ENCODE measurements at places on chromosomes 7 and 10.

- DNase-seq, result no peak
Measured at GRCh38 chr7:25694699-25695098, 457.3 kb upstream of the NFE2L3 start.

DNA sequence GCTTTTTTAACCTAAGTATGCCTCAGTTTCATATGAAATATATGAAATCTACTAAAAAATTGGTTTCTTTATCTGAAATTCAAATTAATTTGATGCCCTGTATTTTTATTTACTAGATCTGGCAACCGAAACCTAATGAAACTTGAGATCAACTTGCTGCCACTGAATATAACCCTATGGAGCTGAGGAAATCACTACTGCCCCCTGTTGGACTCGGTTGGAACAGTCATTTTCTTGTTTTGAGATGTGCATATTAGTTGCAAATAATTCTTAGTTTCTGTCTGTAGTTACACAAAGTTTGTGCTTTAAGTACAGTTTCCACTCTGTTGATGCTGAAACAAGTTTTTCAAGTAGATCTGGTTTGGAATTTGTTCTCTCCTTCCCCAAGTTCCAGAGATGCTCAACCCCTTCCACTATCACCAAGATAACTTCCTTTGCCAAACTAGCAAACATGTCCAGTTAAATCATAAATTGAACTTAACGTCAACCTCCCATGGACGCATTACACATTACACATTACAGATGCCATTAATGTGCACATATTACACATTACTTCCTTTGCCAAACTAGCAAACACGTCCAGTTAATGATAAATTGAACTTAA is 22.2 kb upstream of the EXOC4 start:
- DNase-seq, result no peak

GRCh38 chr10:63766745-63767137 is 245.5 kb downstream of the REEP3 start:
- no peak for DNase-seq

DNA sequence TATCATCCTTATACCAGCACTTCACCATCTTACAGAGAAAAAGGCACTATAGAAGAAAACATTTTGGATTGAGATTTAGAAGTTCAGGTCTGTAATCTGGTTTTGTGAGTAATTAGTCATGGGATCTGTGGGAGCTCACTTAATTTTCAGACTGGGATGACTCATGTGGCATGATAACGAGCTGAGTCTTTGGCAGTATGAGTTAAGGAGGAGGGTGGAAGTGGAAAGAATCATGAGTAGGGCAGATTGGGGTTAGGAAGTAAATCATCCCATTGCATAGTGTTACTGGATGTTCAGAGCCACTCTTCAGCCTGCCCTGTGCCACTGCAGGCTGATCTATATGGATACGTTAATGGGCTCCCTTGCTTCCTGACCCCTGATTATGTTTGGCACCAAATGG is 64.9 kb downstream of the ZNF92 start:
- DNase-seq, result no peak

DNA sequence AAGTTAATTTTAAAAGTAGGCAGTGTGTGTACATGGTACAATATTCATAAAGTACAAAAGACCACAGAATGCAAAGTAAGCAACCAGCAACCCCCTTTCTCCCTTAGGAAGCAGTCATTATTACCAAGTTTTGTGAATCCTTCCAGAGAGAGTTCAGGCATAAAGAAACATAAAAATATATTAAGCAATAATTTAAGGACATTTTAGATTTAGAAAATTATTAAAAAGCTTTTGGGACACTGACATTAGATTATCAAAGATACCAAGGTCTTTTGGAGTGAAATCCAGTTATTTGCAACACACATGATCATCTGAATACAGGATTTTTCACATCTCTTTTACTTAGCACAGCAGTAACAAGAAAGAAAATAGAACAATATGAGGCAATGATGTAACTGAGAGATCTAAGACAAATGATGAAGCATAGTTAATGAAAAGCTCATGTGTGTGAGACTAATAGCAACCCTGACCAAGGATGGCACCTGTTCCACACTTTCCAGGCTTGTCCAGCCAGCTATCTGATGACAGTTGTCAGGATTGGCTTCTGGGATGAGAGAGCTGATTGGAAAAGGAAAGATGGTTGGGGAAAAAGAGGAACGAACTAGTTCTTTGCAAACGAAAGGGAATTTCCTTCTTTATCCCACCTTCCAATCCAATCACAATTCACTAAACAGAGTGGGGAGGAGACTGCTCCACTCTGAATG is 115.5 kb upstream of the LAMB4 start:
- no peak for DNase-seq

GRCh38 chr7:40151504-40151903 is 16.7 kb downstream of the SUGCT start:
- no peak for DNase-seq

DNA sequence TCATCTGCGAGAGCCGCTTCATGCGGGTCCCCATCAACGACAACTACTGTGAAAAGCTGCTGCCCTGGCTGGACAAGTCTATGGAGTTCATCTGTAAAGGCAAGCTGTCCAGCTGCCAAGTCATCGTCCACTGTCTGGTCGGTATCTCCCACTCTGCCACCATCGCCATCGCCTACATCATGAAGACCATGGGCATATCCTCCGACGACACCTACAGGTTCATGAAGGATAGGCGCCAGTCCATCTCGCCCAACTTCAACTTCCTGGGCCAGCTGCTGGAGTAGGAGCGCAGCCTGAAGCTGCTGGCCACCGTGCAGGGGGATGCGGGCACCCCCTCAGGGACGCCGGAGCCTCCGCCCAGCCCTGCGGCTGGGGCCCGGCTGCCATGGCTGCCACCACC is 11.7 kb upstream of the SEC24C start:
- no peak for DNase-seq

- DNase-seq, result no peak
Measured at GRCh38 chr10:34454590-34455261, 360.4 kb downstream of the PARD3 start.

GRCh38 chr10:110007701-110008517 is at the start of gene ADD3:
Gene ADD3, plus strand, starts transcription at chr10:110007984. Its CDS starts 92,670 bp downstream, at chr10:110100654.
- DNase-seq, result peak; percentile 87

GRCh38 chr10:69515699-69516259 is 57.4 kb downstream of the NEUROG3 start:
- DNase-seq, result peak; percentile 41

DNA sequence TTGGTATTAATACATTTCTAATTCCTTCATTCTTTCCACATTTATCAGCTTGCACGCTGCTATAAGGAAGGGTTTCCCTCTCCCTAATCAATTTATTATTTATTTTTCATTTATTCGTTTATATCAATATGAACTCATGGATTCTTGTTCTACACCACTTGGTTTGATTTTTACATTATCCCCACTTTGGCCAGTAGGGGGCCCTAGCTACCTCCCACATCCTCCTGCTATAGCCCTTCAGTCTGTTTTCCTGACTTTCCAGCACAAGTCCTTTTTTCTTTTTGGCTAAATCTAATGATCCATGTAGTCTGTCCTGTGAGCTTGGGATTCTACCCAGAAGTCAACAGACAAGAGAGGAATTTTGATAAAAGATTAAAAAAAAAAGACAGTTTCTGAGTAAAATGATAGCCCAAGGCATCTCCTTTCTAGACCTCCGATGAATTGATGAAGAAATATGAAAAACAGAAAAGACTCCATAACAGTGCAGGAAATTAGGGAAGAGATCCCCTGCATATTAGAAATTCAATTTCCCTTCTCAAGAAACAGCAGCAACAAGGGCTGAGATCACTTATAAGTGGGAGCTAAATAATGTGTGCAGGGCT is 47.7 kb downstream of the LYZL2 start:
- no peak for DNase-seq

GRCh38 chr7:147547252-147547897 is 1043.2 kb upstream of the C7orf33 start:
- no peak for DNase-seq

DNA sequence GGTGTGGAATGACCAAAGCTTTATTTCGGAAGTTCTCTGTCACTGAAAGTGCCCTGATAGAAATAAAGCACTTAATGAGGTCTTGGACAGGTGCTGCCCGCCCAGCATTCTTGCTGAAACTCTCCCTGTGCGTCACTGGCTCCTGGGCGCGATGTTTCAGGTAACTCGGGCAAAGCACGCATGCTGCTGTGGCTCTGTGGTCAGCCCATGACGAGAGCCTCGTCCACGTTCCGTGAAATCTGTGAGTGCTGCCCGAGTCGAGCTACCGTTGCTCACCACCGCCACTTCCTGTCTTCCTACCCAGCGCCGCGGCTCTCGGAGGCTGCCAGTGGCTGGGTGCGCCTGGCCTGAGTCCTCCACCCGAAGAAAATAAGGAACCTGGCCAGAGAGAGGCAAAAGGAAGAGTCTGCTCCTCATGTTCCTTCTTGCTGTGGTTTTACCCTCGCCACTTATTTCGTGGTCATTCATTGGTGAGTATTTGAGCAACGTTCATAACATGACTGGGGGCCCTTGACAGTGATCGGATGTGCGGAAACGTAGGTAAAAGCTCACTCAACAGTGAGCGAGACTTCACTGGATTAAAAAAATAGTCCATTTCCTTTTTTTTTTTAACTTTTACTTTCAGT is 95.5 kb downstream of the MAP3K8 start:
- DNase-seq, result peak; percentile 65

GRCh38 chr7:282621-283020 is 7.3 kb upstream of the FOXL3 start:
- no peak for DNase-seq

DNA sequence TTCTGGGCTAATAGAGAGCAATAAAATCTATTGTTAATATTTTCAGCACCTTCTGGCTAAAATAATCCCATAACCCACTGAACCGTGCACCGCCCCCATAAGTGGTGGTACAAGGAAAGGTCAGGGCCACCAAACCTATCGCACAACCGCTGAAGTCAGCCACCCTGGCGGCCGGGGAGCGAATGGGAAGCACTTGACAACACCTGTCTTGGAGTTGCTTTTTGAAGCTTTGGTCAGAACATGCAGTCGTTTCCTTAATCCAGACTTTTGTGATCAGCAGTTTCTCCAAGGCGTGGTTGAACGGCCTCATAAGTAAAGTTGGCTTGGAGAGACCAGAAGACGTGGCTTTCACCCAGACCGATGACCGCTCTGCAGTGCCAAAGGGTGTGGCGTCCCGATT is 97.4 kb downstream of the DNAJB6 start:
- no peak for DNase-seq

DNA sequence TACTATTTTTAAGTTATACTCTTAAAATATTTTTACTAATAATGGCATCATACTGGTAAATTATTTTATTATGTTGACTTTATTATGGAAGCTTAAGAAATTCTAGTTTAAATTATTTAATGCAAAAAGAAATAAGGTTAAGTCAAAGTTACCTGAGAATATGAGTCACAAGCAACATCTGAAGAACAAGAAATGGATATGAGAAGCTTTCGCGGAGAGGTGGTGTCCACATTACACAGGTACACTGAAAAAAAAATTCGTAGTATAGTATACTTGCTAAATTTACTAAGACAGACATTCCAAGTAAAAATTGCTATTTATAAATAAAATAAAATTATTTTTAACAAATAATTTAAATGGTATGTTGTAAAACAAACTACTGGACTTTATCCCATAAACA is 143.8 kb downstream of the AVL9 start:
- no peak for DNase-seq

GRCh38 chr10:103058034-103058433 is 135.0 kb downstream of the NT5C2 start:
- no peak for DNase-seq

DNA sequence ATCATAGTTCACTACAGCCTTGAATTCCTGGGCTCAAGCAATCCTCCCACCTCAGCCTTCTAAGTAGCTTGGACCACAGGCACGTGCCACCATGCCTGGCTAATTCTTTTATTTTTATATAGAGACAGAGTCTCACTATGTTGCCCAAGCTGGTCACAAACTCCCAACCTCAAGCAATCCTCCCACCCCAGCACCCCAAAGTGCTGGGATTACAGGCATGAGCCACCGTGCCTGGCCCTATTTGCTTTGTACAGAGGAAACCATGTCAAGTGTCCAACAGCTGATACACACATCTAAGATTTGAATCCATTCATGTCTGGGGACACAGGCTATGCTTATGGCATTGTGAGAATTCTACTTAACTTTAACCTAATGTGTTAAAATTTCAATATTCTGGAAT is 29.9 kb upstream of the MPP7 start:
- no peak for DNase-seq

DNA sequence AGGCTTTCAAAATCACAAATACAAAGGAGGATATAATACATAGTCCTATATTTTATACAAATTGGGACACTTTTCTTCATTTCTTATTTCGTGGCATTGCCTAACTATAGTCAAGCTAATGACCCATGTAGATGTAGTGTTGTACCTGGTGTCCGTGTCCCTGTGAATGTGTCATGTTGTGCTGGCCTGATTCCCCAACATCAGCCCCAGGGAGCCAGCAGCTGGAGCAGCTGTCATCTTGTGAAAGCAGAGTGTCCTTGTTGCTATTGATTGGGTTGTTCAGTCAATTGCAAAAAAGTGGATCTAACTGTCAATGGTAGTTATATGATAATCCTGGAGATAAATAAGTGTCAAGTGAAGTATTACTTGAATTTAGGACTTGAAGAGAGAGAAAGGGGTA is 86.3 kb downstream of the KAT6B start:
- DNase-seq, result no peak

DNA sequence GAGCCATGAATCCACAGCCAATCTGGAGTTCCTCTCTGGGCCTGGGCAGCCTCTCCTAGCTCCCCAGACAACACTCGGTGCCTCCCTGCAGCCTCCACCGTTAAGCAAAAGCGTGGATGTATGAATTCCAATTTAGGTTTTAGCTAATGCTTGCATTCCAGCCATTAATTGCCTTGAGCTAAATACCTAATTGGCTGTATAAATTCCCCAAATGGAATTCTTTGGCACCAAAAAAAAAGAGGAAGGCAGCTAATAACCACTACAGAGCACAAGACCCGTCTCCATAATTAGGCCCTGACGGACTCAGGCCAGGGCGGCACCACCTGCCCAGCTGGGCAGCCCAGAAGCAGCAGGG is 140.5 kb downstream of the PTPRN2 start:
- no peak for DNase-seq

DNA sequence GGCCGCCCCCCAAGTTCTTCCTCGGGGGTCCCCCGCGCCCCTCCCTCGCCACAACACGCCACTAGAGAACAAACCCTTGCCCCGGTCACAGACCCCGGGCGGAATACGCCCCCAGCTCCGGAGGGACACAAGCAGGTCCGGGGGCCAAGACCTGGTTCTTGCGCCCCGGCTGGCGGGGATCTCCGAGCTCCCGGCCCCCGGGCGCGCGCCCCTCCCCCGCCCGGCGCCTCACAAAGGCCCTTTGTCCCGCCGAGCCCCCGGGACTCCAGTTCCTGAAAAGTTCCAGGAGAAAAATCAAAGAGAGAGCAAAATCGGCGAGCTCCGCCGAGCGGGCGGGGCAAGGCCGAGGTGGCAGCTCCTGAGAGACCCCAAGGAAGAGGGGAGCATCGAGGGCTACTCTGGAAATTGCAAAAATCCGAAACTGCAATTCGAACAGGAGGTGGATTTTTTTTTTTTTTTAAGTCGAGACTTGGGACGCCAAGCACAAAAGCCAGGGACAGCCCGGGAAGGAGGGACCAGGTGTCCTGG is 4.0 kb downstream of the TNRC18 start:
- DNase-seq, result no peak

- DNase-seq, result no peak
Measured at GRCh38 chr10:123203393-123204126, 49.4 kb downstream of the BUB3 start.
